ENCODE measurements at places on chromosomes 2 and 18.

- DNase-seq: no peak
These were observed 391.5 kb downstream of the TXNL1 start for GRCh38 chr18:56246916-56247315.

GRCh38 chr18:76759056-76759455 lies 63.3 kb upstream of the ZNF236 start:
- no peak for DNase-seq

DNA sequence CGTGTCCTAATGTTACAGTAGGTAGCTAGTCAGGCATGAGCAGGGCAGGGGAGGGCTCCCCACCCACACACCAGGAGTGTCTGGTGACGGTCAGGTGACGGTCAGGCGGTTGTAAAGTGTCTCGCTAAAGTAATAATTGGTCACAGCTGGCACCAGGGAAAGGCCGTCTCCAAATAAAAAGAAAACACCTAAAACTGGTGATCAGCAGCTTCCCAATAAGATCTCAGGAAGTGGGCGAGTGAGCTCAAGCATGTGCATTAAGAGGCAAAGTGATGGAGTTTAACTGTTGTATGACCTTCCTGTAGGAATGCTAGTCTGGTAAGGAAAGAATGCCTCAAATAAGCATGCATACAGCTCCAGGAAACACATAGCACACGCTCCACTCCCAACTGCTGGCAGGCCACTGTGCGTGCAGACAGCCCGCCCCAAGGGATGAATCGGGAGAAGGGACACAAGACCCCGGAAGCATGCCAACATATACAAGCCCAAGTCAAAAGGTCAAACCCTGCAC lies 177.1 kb downstream of the RNF144A start:
- no peak for DNase-seq

DNA sequence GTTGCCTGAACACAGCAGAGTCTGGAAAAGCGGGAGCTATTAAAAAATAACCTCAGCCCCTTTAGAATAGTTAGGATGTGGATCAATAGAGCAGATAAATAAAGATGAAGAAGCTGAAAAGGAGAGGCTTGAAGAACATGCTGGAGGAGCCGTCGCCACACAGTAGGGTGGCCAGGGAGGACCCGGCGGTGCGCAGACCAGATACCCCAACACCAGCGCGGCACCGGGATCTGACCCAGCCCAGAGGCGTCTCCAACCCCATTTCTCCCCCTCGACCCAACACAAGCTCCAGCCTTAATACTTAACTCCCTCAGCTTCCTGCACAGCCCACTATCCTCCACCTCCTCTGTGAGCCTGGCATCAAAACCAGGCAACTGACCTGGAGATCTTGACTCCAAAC lies 16.0 kb downstream of the CYB5A start:
- no peak for DNase-seq
